Activated CD8-positive, alpha-beta T cell treated with anti-CD3 and anti-CD28 coated beads, Interleukin-2, amount 10 ng/mL, durations not matched to agents 7 days and 5 days (primary cell): ENCODE measurements at places on chromosomes 5 and 9. TPM values are rescaled to one million over a fixed set of nuclear protein-coding genes. Genes with fewer than 3 reads are reported as not detected.

DNA sequence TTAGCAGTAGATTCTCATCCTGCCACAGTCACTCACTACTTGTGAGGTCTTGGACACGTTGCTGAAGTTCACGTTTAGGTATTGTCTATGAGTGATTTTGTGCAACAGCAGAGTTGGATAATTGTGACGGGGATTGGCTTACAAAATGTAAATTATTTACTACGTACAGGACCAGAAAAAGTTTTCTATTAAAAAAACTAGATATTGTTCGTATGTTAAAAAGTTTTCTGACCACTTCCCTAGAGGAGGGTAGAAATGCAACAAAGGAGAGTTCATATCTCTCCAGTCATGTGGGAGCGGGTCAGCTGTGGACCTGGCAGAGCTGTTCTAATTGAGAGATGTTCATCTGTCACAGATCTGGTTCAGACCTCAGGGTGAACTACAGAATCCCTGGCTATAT lies 976.1 kb upstream of the NUDT12 start:
- DNase-seq, result no peak
- H3K27me3 ChIP-seq, result no peaks in the 10 kb centered on the region
- no peaks in the 10 kb centered on the region for H3K4me1 ChIP-seq
- no peak overlapping the region for H3K4me3 ChIP-seq
- no peak overlapping the region for H3K27ac ChIP-seq

Gene PDLIM4
- total RNA-seq, result not detected

Gene FOXD4
- 0.52 TPM for total RNA-seq

- no peak overlapping the region for H3K27ac ChIP-seq
- no peak for DNase-seq
- H3K36me3 ChIP-seq, result no peaks in the 10 kb centered on the region
- peaks cover 7% of the 10 kb centered on the region for H3K27me3 ChIP-seq
- H3K4me3 ChIP-seq, result no peak overlapping the region
Measured at GRCh38 chr5:156716591-156717380, 133.3 kb upstream of the PPP1R2B start.

Gene PCA3
- total RNA-seq, result not detected

DNA sequence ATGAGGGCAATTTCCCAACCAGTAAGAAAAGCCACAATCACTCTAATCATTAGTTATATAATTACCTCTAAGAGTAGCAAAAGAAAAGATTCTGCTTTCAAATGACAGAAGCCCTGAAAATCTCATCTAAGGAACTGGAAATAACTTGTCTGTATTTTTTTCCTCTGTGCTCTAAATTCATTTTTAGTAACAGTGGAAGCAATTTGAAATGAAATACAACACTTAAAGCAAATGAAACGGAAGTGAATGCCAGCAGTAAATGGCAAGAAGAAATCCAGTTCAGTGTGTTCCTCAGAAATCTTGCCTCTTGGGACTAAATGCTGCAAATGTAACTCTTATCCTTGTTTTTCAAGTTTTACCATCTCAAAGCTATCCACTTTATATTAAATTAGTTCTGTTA lies 294.9 kb downstream of the TAF11L14 start:
- H3K27me3 ChIP-seq, result no peaks in the 10 kb centered on the region
- H3K27ac ChIP-seq, result no peak overlapping the region
- no peak for DNase-seq
- no peaks in the 10 kb centered on the region for H3K4me1 ChIP-seq
- no peaks in the 10 kb centered on the region for H3K36me3 ChIP-seq

DNA sequence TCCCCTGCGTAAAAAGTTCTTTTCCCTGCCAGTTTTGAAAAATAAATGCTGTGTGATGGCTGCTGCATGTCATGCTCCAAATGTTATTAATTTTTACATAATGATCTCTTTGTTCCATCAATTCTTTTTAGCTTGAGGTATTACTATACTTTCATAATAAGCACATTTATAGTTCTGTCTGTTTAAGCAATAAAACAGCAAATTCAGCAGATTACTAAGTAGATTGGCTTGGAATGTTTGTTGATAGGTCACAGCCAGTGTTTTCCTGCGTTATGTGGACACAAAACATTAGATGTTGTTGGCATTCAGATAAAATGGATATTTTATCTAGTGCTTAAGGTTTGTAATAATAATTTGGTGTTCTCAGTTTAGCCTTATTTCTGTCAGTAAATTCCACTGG lies 242.0 kb downstream of the KDM4C start:
- DNase-seq, result no peak
- H3K4me3 ChIP-seq, result no peak overlapping the region
- no peaks in the 10 kb centered on the region for H3K4me1 ChIP-seq
- no peaks in the 10 kb centered on the region for H3K27me3 ChIP-seq

DNA sequence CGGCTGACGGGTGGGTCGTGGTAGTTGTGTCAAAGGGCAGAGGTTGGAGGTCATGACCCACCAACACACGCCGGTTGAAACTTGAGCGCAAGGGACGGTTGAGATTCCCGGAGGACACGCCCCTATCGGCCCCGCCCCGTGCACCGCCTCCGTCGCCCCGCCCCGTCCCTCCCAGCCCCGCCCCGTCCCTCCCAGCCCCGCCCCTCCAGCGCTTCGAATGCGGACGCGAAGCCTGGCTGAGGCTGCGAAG lies 226 bp upstream of the RANBP17 start:
- H3K4me1 ChIP-seq, result peaks cover 5% of the 10 kb centered on the region
- no peak overlapping the region for H3K4me3 ChIP-seq
- peaks cover 28% of the 10 kb centered on the region for H3K27me3 ChIP-seq
- no peak for DNase-seq

Gene RASGRF2
- 10.0 TPM for total RNA-seq

Gene PCDHB6
- total RNA-seq, result not detected
